Kidney glomerular epithelial cell (primary cell): ENCODE measurements at places on chromosomes 13 and 19.

DNA sequence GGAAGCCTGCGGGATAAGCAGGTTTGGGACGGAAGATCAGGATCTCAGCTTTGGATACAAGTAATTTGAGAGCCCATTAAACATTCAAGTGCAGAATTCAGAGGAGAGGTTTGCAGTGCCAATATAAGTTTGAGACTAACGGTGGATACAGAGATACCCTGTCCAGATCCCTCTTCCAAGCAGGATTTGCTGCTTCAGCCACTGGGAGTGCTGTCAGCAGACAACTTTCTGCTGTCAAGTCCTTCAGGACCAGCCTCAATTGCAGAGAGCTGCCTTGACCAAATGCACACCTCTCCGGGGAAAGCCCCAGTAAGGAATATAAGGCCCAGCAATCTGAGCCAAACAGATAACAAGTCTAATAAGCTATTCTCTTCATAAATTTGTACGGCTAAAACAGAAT is 46.1 kb upstream of the ZNF780A start:
- no peak for DNase-seq

- DNase-seq, result peak; percentile 55
These were observed 16.1 kb upstream of the USP29 start for GRCh38 chr19:57103573-57104277.

DNA sequence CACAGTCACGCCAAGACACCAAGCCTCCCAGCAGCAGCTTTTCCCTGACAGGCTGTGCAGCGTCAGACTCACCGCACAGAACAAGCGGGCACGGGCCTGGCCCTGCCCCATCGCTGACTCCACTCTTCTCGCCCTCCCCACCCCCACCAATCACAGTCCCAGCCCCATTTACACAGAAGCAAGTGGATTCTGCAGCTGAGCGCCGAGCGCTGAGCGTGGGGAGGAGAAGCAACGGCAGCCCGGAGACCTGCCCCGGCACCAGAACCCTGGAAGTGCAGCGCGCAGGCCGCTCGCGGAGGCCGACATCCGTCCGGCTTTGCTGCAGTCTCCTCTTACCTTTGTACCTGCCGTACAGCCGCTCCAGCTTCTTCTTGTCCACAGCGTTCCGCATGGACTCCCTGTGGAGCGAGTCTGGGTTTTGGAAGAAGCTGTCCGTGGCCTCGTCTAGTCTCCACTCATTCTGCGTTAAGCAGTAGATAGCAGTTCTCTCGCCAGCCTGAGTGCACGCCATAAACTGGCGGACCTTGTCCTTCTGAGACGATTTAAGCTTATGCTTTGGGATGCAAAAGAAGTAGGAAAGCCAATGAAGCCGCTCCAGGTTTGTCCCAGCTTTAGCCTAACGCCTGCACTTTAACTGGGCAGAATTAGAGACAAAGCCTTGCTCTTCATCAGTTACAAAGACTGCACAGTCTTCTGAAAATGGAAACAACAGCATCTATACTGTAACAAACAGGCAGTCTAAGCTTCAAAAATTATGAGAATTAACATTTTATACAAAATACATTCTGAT is 6.8 kb downstream of the DCUN1D2 start:
- no peak for DNase-seq

DNA sequence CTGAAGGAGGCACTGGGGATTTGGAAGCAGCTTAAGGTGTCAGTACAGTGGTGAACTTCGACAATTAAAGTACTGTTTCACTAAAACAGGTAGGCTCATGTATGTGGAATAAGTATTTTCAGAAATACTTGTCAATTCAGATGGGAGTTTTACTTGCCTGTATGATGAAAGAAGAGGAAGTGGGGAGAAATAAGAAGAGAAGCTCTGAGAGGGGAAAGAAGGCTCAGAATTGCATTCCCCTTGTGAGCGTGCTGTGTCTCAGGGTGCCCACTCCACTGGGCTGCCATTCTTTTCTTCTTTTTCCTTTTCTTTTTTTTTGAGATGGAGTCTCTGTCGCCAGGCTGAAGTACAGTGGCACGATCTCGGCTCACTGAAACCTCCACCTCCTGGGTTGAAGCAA is 38.6 kb upstream of the RNF17 start:
- DNase-seq, result no peak
